ENCODE measurements at places on chromosomes 7 and 10. TPM values are rescaled to one million over a fixed set of nuclear protein-coding genes. Genes with fewer than 3 reads are reported as not detected.

- DNase-seq, result no peak
These were observed 12.1 kb downstream of the TMEM236 start for GRCh38 chr10:17764142-17764541.

GRCh38 chr7:67821116-67821515 lies 824.5 kb downstream of the TYW1 start:
- DNase-seq, result peak; percentile 87

- DNase-seq, result no peak
These were observed 8.9 kb downstream of the MSS51 start for GRCh38 chr10:73424478-73424877.

PTPN20 gene
- total RNA-seq, result not detected

CCL26 gene
- total RNA-seq, result 1.7 TPM

ASB13 gene
- total RNA-seq, result 9.5 TPM

DNA sequence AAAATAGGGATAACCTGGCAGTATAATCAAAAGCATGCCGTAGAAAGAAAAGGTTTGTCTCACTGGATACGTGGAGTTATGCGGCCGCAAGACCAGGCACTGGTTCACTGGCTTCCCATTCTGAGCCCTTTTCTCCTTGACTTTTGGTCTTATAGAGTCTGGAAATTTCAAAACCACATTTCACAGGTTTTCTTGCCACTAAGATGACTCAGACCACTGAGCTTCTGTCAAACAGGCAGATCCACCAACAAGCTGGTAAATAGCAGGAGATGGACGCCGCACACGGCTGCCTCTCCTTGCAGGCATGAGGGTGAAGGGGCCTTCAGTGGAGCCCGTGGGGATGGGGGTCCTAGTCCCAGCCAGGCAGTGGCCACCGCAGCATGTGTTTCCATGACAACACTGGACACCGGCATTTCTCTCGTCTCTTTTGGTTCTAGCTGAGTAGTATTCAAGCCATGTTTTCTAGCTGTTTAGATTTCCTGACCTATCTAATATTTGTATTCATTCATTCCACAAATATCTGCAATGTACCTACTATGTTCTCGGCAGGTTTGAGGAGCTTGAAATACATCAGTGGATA lies 55.5 kb downstream of the KLF6 start:
- peak; percentile 63 for DNase-seq

PANK1 gene
- total RNA-seq, result 6.2 TPM

DNA sequence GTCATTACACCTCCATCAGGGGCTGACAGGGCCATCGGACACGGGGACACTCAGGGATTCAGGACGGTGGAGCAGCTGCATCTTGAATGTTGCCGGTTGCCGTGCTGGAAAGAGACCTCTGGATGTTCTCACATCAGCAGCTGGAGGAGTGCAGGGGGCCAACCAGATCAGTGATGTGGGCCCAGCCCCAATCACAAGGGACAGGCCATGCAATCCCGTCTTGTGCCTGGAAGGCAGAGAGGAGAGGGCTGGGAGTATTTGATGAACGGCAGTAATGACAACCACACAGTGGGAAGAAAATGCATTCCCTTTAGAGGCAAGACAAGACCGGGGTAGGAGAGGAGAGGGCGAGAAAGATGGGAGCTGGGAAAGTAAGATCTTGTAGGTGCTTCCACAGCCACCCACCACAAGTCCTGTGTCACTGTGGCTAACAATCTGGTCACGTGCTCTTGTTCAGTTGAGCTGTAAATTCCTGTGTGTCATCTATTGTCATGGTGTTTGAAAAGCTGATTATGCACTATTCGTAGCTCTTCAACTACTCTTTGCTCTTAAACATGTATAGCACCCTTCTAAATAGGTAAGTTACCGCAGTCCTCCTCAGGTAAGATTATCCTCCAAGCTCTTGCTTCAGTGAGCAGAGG lies 85.9 kb upstream of the LEP start:
- DNase-seq, result no peak

- no peak for DNase-seq
These were observed 1015.8 kb downstream of the SORCS3 start for GRCh38 chr10:105656856-105657255.

SLC16A12 gene
- total RNA-seq, result 0.50 TPM

DNA sequence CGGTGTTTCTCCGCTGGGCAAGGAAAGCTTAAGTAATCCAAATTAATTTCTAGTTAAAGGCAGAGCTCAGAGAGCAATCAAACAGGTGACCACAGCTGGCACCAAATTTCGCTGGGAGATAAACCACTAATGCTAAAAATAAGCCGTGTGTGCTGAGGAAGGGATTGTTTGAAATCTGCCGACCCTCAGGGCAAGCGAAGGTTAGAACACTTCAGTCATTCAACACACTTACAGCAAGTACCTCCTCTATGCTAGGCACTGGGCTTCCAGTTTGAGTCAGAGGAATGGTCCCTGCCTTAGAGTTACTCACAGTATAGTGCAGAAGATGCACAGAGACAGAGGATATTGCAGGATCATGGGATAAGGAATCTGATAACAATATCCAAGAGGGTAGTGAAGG lies 467.9 kb upstream of the PODXL start:
- no peak for DNase-seq

DNA sequence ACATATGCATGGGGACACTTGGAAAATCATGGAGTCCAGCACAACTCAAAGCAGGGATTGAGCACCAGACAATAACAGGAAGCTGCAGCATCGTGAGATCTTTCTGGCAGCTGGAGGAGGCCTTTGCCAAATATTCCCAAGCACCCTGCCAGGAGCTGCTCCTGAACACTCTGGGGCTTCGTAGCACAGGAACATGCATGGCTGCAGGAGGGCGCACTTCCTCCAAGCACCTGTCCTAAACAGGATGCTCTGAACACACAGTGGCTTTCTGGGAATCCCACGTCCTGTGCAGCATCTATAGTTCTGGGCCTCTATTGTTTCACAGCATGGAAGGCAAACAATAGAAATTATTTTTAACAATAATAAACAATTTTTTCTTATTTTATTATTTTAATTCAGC lies 4.1 kb downstream of the ABLIM1 start:
- no peak for DNase-seq

GRCh38 chr10:126408953-126409641 lies 20.8 kb upstream of the ADAM12 start:
- peak; percentile 52 for DNase-seq

HOXA10 gene
- total RNA-seq, result 26.4 TPM

DNA sequence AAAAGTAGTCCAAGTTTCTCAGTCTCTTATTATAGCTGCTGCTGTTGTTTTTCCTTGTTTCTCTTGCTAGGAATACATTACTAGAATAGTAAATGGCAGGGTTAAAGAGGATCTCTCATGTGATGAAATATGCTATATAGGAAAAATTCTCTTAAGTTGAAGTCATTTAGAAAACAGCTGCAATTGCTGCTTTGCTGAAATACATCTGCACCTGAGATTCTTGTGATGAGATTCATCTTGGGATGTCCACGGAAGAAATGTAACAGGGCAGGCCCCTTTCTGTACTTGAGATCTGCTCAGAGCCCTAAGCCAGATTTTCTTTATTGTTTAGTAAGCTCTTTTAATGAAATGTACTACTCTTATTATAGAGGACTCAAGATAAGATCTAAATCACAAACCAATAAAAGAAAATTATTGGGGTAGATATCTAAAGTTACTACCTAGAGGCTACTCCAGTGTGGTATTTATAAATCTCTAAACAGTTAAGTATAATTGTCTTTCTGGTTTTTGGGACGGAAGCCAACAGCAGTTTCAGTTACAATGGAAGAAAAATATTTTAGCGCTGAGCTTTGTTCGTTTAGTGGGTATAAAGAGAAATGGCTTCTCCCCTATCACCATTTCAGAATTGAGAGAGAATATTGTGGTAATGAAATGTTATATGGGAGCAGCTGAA lies 701.5 kb downstream of the KCNMA1 start:
- no peak for DNase-seq

TMEM225B gene
- not detected for total RNA-seq

IGF2BP3 gene
- total RNA-seq, result 74.1 TPM

GIMAP4 gene
- not detected for total RNA-seq

- DNase-seq, result peak; percentile 53
These were observed 22.2 kb upstream of the SRGN start for GRCh38 chr10:69065406-69066361.

ASAH2 gene
- total RNA-seq, result 0.46 TPM

C10orf71 gene
- not detected for total RNA-seq

GRCh38 chr10:35442592-35442991 lies 106.3 kb downstream of the CCNY start:
- no peak for DNase-seq

DNA sequence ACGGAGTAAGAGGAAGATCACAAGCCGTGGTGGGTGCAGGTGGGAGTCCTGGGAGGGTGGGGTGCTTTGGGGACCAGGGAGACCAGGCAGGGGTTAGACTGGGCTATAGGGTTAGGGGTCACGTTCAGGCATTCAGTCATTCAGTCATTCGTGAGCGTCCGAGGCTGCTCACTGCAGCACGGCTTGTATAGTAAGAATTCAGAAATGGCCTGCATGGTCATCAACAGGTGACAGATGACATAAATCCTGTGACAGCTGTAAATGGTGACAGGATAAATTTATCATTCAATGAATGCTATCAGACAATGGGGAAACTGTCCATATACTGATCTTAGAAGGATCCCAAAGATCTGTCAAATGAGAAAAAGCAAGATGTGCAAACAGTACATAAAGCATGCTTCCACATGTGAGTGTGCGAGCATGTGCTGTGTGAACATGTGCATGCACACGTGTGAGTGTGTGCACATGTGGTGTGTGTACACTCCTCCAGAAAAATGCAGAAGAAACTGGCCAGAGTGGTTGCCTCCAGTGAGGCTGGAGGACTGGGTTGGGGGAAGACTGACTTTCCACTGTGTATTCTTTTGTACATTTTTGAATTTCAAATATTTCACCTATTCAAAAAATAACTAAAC lies 32.0 kb upstream of the SMARCD3 start:
- DNase-seq, result no peak

CCNY gene
- total RNA-seq, result 49.9 TPM

EBF3 gene
- not detected for total RNA-seq

CRYGN gene
- total RNA-seq, result 1.2 TPM

DNA sequence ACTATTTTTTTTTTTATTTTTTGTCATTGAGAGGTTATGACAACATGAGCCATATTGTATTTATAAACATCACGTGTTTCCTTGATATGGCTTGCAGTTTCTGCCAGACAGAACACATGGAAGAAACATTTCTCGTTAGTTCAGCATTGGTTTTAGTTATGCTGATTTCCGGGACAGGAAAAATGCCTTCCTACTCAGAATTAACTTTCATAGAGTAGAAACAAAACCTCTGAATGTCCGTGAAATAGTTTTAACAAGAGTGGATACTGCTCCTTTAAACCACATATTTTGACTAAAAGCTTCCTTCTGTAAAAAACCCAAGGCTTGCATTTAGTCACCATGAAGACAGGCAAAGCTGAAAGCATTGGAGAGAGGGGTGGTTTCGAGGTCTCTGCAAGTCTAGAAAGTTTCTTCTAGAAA lies 240.4 kb downstream of the KIAA1217 start:
- no peak for DNase-seq

GRCh38 chr10:3879073-3879472 lies 94.1 kb upstream of the KLF6 start:
- no peak for DNase-seq

VPS37D gene
- total RNA-seq, result 6.6 TPM

GRCh38 chr7:150754951-150755350 lies 17.7 kb downstream of the GIMAP5 start:
- DNase-seq, result no peak

DNA sequence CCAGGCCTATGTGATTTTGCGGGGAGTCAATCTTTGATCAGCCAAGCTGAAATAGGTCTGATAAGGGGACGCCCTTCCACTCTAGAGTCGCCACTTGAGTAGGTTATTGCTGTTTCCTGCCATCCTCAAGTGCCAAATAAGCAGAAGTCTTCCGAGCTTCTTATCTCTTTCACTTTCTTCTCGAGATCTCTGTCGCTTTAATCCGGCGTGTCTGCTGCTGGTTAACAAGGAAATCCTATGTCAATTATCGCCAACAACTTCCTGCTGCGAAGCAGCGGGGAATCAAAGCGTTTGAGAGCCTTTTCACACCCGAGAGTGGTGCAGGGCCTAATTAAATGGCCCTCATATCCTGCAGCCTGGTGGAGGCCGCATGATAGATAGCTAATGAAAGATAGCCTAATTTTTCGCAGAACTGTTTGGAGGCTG lies 215.9 kb downstream of the RAB11FIP2 start:
- no peak for DNase-seq

TAF3 gene
- 3.6 TPM for total RNA-seq

GRCh38 chr7:22584179-22584578 lies 84.2 kb upstream of the STEAP1B start:
- DNase-seq, result no peak

HYAL4 gene
- total RNA-seq, result not detected

ETV1 gene
- total RNA-seq, result 9.8 TPM

GRCh38 chr7:47698386-47698785 lies 116.5 kb upstream of the TNS3 start:
- DNase-seq, result no peak

ATP6V0A4 gene
- 1.5 TPM for total RNA-seq

ITPRID1 gene
- not detected for total RNA-seq

ZCCHC24 gene
- total RNA-seq, result 10.7 TPM

DNA sequence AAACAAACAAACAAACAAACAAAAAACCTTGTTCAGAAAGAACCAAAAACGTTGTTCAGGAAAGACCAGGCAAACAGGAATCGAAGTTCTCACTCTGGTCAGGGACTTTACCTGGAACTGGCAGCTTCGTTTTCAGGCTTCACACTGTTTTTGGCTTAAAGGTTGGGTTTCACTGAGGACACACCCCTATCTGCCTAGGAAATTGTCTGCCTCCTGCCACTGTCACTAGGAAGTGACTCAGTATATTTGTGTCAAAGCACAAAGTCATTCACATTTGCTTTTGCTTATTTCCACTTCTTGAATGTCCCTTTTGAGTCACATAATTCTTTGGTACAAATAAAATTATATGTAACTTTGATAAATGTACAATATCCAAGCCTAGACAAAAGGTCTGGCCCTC lies 37.9 kb downstream of the PNLIPRP3 start:
- peak; percentile 10 for DNase-seq

GRCh38 chr10:123795846-123796590 lies 95.6 kb downstream of the CPXM2 start:
- DNase-seq, result no peak

DNA sequence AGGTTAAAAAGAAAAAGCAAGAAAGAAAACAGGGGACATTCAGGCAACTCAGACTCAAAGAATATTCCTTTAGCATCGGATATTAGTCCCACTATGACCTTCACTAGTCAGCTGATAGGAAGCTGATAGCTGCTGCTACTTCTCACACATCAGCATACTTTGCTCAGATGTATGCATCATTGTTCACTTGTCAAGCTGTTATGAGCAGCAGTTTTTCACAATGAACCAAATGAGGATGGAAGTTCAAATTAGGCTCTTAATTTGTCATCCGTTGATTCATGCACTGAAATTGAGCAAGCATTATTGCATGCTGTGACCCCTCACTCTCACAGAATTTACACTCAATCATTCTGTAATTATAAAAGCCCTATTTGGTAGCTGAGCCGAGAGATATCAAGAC lies 257.7 kb downstream of the SNX13 start:
- DNase-seq, result no peak
